Renal cortical epithelial cell (primary cell): ENCODE measurements at places on chromosomes 1 and 21.

DNA sequence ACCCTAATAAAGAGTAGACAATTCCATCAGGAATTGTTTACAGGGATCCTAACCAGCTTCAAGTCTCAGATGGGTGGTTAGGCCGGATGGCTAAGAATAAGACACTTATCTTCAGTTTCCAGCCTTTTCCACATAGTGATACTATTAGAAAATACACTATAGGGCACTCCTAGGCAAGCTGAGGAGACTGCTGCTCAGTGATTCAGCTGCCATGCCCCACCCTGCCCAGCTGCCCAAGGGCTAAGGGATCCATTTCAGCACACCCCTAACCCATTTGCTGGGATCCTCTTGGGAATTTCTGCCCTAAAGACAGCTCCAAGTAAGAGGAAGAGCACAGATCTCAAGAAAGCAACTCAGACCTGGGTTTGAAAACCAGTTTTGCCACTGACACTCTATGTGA is 31.9 kb downstream of the PLPP3 start:
- no peak for DNase-seq

DNA sequence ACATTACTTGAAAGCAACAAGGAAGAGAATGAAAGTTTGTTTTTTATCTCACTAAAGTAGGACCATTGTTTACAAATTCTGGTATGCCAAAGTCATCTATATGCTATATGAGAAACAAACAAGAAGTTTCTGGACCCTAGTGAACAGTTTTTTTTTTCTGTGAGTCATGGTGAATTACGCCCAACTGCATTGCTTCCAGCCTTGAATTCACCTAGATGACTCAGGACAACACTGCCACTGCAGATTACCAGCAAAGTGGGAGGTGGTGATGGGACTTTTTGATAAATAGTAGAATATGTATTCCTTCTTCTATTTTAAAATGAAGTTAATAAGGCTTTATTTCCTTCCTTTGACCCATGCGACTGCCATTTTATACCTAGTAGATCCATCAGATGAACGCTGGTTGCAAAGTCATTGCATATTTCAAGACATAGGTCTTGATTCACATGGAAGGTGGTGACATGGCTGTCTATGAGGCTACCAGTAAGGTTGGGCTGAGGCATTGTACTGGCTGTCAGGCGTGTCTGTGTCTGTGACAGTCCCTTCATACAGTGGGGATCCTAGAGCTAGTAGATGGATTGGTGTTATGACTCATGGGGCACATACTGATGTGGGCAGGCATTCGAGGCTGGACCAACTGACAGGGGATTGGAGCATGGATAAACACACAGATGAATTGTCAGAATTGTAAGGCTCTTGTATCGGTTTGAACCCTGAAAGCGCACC is 49.1 kb upstream of the APOBEC4 start:
- DNase-seq = peak; percentile 53

DNA sequence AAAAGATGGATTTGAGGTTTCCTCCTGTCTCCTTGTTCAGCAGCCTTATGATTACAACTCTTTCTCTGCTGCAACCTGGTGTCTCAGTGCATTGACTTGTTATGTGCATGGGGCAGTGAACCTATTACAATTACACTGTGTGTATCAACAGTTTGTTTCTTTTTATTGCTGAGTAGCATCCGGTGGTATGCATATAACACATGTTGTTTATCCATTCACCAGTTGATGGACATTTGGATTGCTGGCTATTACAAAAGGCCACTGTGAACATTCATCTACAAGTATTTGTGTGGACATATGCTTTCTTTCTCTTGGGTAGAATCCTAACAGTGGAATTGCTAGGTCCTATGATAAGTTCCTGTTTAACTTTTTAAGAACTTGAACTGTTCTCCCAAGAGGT is 65.9 kb downstream of the FMO4 start:
- DNase-seq = no peak

DNA sequence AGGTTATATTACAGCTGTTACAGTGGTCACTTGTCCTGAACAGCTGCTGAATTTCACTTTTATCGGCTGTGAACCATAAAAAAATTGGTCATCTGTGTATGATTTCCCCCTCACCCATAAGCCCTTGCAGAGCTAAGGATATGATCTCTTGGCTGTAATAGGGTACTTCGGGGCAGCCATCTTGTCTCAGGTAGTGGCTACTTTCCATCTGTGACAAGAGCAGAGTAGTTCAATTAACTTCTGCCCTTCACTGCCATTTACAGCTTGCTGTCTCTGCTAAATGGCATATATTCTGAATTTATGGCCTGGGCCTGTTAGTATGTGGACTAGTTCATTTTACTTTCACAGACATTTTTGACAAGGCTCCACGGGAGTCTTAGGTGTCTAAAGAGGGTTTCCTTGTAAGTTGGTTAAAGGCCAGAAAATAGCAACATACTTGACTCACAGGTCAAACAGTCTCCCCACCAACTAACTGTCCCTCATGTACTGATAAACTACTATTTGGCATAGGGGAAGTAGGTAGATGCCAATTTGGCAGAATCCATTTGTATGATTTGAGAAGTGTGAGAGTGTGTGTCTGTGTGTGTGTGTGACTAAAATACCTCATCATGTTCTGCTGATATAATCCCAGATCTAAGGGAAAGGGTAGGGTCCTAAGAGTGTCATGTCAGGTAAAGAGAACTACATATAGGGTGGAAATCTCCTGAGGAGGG is 151.6 kb downstream of the KCTD3 start:
- DNase-seq = no peak

- no peak for DNase-seq
Measured at GRCh38 chr1:66074147-66074546, 281.5 kb downstream of the PDE4B start.

DNA sequence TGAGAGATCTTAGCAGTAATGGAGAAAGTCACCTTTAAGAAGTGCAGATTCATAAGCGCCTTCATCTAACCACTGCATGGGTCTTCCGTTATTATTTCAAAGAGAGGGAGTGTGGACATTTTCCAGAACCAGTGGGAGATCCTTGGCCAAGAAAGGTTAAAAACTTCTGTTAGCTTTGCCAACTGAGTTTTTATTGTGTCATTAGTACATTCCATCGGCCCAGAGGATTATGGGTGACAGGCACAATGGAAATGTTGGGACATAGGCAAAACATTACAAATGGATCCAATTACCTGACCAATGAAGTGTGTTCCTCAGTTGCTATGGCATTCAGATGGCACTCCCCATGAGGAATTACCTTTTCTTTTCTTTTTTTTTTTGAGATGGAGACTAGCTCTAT is 115.5 kb downstream of the PPIAL4G start:
- no peak for DNase-seq

DNA sequence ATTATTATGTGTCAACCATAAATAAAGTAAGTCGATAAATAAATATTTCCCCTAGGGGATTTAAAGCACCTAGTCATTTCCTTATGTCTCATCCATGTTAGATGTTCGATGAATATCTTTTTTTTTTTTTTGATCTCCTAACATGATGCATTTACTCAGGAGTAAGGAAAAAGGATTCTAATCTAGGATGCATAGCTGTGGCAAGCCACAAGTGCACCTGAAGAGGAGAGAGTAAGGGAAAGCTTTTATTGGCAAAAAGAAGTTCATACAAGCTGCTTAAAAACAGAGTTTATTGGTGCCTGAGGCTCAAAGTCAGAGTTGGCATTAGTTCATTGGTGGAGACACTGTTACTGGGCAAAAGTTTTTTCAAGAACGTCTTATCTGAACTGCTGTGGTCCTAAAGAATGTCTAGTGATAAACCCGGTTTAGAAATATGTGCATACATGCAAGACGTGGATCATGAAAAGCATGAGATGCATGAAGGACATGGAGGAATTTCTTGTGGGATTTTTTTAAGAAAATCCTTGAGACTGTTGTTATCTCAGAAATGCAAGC is 51.7 kb downstream of the SWT1 start:
- DNase-seq = no peak

- DNase-seq = no peak
Measured at GRCh38 chr1:63880958-63881576, 107.2 kb downstream of the ROR1 start.

DNA sequence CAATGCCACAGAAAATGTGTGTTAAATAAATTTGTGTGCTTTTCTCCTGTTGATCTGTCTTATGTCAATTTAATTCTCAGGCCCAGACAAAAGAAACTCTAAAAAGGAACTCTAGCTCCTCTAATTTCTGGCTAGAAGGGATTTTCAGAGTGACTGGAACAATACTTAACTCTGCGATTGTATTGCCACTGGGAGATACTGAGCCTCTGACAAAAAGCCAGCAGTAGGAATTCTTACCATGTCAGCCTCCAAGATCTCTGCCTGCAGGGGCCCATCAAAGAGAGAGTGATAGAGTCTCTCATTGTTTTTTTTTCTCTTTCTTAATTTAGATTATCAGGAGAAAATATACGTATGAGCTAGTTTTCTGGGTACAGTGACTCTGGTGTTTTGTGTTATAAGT is 1165.7 kb downstream of the BRINP3 start:
- no peak for DNase-seq

DNA sequence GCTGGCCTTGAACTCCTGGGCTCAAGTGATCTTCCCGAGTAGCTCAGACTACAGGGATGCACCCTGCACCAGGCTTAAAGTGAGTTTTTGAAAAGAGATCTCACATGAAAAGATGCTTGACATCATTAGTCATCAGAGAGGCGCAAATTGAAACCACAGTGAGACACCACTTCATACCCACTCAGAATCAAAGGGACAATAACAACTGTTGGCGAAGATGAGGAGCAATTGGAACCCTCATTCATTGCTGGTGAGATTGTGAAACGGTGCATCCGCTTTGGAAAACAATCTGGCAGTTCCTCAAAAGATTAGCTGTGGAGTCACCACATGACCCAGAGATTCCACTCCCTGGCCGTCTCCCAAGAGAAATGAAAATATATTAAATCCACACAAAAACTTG is 122.3 kb downstream of the PGBD5 start:
- DNase-seq = no peak

DNA sequence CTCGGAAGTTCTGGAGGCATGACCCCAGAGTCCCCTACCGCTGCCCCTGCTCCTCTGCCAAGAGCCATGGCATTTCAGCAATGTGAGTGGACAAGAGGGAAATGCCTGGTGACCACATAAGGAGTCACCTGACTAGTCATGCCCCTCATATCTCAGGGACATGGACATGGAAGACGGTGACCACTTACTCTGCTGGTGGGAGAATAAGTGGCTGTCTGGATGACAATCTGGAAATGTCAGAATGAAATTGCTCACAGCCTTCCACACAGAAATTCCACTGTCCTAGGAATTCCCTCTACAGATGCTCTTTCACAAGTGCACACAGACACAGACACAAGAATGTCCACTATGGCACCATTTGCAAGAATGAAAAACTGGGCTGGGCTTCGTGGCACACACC is 24.3 kb upstream of the PLEKHG5 start:
- peak; percentile 28 for DNase-seq

GRCh38 chr1:180945151-180945550 is 32.5 kb downstream of the KIAA1614 start:
- no peak for DNase-seq

DNA sequence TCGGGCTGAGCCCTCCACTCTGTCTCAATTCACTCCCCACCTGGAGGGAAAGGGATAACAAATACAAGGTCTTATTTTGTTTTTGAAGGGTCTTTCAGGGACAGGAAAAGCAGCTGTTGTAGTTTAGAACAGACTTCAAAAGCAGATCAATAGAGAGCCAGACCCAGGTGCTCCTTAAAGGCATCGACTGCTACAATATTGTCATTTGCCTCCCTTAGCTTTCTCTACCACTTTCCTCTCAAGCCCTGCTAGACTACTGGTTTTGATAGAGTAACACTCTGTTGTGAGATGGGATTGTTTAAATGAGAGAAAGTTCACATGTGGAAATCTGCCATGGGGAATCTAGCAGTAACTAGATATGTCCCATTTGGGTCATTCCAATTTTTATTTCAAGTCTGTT is 24.0 kb downstream of the RGS7 start:
- DNase-seq = no peak

GRCh38 chr1:227182012-227182411 is 136.3 kb downstream of the CDC42BPA start:
- DNase-seq = no peak

- no peak for DNase-seq
Measured at GRCh38 chr1:162284206-162284955, 92.3 kb downstream of the SPATA46 start.

- DNase-seq = no peak
Measured at GRCh38 chr21:46416551-46416950, 42.1 kb upstream of the DIP2A start.
